Neuronal stem cell (in vitro differentiated cells): ENCODE measurements at places on chromosomes 5 and 9.

DNA sequence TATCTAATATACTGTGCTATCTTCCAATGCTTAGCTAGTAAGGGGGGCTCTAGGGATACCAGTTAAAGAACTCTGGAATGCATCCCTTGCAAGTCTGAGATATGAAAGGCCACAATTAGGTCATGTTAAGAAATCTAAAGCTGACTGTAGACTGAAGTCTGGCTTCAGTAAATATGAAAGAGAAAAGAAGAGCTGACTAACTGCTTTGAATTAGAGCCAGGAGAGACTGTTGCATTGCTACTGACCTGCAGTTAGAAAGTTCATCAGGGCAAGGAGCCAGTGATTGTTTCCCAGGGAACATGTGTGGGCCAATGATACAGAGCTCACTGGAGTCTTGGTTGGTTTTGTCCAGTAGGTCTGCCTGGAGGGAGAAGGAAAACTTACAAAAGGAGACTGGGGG is 472.1 kb upstream of the TNC start:
- no peak overlapping the region for H3K27ac ChIP-seq
- no peak overlapping the region for H3K4me3 ChIP-seq
- no peaks in the 10 kb centered on the region for H3K36me3 ChIP-seq
- no peak for DNase-seq

- no peaks in the 10 kb centered on the region for H3K27me3 ChIP-seq
- no peak overlapping the region for H3K27ac ChIP-seq
- H3K36me3 ChIP-seq = no peaks in the 10 kb centered on the region
- H3K4me3 ChIP-seq = no peak overlapping the region
- no peaks in the 10 kb centered on the region for H3K4me1 ChIP-seq
- no peak for DNase-seq
These were observed 217.9 kb downstream of the SPATA31D1 start for GRCh38 chr9:82206490-82206889.

GRCh38 chr5:139523635-139524445 is 37.3 kb upstream of the UBE2D2 start:
- peaks cover 9% of the 10 kb centered on the region for H3K4me1 ChIP-seq
- H3K4me3 ChIP-seq = no peak overlapping the region
- no peak for DNase-seq
- H3K27me3 ChIP-seq = no peaks in the 10 kb centered on the region
- no peak overlapping the region for H3K27ac ChIP-seq

- no peaks in the 10 kb centered on the region for H3K36me3 ChIP-seq
- H3K4me1 ChIP-seq = peaks cover 1% of the 10 kb centered on the region
- DNase-seq = no peak
- no peak overlapping the region for H3K4me3 ChIP-seq
- no peak overlapping the region for H3K27ac ChIP-seq
These were observed 173.9 kb downstream of the GNAQ start for GRCh38 chr9:77857513-77858259.

- H3K36me3 ChIP-seq = no peaks in the 10 kb centered on the region
- H3K4me1 ChIP-seq = peaks cover 3% of the 10 kb centered on the region
- no peak for DNase-seq
- no peaks in the 10 kb centered on the region for H3K27me3 ChIP-seq
These were observed 558.5 kb upstream of the ZNF462 start for GRCh38 chr9:106304401-106304920.

DNA sequence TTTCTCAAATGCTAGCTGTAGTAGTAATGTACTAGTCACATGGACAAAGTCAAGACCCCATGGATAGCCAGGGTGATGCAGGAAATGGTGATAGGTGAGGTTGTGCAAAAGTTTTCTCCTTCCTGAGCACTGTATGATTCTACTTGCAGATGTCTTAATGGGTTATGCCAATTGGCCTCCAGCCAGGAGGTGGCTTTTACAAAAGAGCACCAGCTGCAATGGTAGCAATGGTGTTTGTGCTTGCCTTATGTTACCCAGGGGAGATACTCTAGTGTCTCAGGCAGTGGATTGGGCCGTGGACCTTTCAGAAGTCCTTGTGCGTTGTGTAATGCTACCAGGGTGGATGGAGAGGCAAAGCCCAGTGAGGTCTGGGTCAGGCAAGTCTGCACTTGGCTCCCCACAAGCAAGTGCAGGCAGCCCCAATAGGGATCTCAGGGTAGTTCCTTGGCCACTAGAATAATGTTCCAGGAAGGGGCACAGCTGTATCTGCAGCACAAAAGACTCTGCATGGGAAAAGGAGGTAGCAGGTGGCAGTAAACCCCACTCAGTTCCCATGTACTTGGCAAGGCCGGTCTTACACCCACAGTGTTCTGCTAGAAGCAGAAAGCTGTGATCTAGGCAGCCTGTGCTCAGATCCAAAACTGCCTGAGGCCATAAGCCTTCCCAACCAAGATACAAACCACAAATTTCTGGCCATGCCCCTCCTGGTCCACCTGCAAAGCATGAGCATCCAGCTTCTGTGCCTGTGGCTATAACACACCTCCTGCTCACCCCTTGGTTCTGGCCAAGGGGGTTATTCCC is 46.4 kb upstream of the EDIL3 start:
- H3K4me3 ChIP-seq = no peak overlapping the region
- H3K4me1 ChIP-seq = no peaks in the 10 kb centered on the region
- no peak overlapping the region for H3K27ac ChIP-seq
- H3K36me3 ChIP-seq = no peaks in the 10 kb centered on the region
- H3K27me3 ChIP-seq = no peaks in the 10 kb centered on the region
- no peak for DNase-seq

DNA sequence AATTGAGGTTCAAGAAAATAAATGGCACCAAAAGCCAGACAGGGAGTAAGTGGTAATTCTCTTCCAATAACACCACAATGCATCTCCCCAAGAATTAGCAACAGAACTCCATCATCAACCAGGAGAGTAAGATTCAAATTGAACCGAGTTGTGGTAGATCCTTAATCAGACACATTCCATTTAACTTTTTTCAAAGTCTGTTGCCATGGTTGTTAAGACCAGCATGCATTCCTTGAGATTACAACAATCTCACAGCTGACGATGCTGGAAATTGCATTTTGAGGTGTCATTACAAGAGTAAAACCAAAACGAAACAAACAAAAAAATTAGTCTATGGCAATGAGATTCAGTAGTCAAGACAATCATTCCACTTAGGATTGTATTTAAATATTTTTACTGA is 78.9 kb upstream of the ZNF462 start:
- H3K4me1 ChIP-seq = peaks cover 2% of the 10 kb centered on the region
- H3K27me3 ChIP-seq = no peaks in the 10 kb centered on the region
- no peak overlapping the region for H3K4me3 ChIP-seq

- DNase-seq = peak; percentile 8
- peaks cover 76% of the 10 kb centered on the region for H3K27me3 ChIP-seq
- H3K4me1 ChIP-seq = peaks cover 3% of the 10 kb centered on the region
- H3K4me3 ChIP-seq = peak overlapping the region; percentile 96
These were observed 2.0 kb downstream of the KCNN2 start for GRCh38 chr5:114363837-114364236.

GRCh38 chr9:134539586-134540194 is 101.9 kb upstream of the COL5A1 start:
- no peak for DNase-seq
- H3K27me3 ChIP-seq = no peaks in the 10 kb centered on the region
- H3K27ac ChIP-seq = no peak overlapping the region
- peaks cover 12% of the 10 kb centered on the region for H3K4me1 ChIP-seq

GRCh38 chr5:39892708-39893107 is 467.9 kb upstream of the DAB2 start:
- H3K36me3 ChIP-seq = no peaks in the 10 kb centered on the region
- no peak overlapping the region for H3K27ac ChIP-seq
- no peaks in the 10 kb centered on the region for H3K27me3 ChIP-seq
- DNase-seq = no peak
- H3K4me1 ChIP-seq = no peaks in the 10 kb centered on the region

DNA sequence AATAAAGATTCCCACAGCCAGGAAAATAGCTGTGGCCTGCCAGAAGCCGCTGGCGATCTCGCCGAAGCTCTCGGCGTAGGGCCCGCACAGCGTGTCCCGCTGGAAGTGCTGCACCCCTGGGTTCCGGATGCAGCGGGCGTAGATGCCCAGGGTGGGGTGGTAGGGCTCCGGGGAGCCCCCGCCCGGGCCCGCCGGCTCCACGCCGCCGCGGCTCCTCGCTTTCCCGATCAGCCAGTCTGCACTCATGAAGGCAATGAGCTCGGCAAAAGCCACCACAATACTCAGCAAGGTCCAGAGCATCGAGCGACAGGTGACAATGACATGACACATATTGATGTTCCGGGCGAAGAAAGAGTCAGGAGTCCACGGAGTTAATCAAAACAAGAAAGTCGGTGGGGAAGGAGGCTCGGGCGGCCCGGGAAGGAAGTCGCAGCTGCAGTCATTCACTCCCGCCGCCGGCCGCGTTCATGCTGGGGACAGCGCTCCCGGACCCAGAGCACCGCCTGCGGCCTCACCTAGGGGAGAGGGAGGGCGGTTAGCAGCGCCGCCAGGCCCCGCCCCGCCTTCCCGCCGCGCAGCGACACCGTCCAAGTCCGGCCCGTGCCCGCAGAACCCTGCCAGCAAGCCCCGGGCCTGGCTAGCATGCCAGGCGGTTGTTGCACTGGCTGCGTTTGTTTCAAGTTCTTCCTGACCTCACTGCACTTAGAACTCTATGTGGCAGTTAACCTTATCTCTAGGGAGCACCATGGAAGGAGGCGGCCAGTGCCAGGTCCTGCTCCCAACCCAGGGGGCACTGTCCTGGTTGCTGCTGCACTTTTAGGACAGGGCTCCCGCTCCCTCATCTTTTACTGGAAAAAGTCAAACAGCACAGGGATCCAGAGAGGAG is 138.4 kb downstream of the LHFPL2 start:
- H3K4me3 ChIP-seq = no peak overlapping the region
- no peaks in the 10 kb centered on the region for H3K27me3 ChIP-seq
- no peak for DNase-seq
- H3K4me1 ChIP-seq = peaks cover 30% of the 10 kb centered on the region

GRCh38 chr5:32504989-32505596 is 60.6 kb upstream of the ZFR start:
- H3K27me3 ChIP-seq = no peaks in the 10 kb centered on the region
- DNase-seq = no peak
- H3K27ac ChIP-seq = peak overlapping the region; percentile 41
- H3K36me3 ChIP-seq = no peaks in the 10 kb centered on the region
- H3K4me3 ChIP-seq = peak overlapping the region; percentile 1

DNA sequence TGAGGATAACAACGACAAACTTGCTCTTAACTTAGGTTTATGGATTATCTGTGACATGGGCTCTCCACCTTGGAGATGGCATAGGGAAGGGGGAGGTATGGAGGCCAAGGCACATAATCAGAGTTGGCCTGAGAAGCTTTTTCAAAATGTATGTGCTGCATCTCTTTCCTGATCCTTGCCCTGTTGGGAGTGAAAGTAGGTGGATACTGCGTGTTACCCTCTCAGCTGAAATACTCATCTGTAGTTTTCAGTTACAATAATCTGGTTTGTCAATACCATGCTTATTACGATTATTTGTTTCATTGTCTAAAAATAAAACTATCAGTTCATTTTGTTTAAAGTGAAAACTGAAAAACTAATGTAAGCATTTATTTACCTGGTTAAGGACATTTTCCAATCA is 86.7 kb downstream of the SLC44A1 start:
- no peaks in the 10 kb centered on the region for H3K4me1 ChIP-seq
- H3K27ac ChIP-seq = no peak overlapping the region
- no peak for DNase-seq
- no peaks in the 10 kb centered on the region for H3K27me3 ChIP-seq
- no peak overlapping the region for H3K4me3 ChIP-seq

DNA sequence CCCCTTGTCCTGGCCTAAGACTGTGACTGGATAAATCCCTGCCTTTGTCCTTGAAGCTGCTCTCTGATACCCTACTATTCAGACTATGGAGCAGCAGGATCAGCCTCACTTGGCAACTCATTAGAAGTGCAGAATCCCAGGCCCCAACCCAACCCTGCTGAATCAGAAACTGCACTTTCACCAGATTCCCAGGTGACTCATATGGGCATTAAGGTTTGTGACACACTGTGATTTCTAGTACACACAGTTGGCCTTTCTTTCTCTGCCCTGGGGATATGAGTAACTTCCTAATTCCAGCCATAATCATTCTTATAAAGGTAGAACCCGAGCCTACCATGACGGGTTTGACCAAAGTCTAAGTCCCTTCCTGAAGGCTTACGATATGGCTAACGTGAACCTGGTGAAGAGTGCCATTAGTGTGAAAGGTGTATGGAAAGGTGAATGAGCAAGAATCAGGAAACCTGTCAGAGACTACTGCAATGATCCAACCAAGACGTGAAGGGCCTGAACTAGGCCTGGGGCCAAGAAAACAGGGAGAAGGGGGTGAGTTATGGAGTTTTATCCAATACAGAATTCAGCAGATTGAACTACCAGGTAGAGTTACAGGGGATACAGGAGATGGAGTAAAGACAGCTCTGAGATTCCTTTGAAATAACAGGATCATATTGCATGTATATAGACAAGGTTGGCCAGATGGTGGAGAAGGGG is 533.0 kb downstream of the BNC2 start:
- no peak for DNase-seq
- H3K36me3 ChIP-seq = no peaks in the 10 kb centered on the region
- no peak overlapping the region for H3K27ac ChIP-seq
- H3K27me3 ChIP-seq = no peaks in the 10 kb centered on the region
- H3K4me3 ChIP-seq = no peak overlapping the region

DNA sequence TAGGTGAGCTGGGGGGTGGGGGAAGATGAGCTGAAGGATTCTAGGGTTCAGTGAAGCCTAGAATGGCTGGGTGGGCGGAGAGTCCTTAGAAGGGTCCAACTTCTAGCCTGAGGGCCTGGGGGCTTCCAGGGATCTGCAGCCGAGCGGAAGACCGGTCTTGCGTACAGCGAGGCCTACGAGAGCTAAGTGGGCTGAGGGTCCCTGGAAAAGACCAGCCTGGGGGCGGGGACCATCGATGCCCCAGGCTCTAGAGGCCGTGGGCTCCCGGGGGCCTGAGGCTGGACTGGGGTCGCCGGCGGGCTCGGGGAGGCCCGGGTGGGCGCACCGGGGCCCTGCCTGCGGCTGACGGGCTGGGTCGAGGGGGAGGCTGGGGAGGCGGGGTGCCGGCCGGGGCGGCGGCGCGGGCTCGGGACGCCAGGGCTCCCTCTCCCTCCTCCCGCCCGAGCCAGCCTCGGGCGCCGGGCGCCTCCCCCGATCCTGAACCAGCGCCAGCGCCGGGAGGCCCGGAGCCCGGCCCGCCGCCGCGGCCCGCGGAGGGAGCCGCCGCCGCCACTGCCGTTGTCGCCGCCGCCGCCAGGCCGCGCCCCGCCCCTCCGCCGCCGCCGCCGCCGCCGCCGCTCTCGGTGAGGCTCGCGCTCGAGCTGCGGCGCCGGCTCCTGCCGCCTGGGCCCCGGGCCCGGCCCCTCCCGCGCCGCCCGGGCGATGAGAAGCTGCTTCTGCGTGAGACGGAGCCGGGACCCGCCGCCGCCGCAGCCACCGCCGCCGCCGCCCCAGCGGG is at the start of gene MVB12B:
Gene MVB12B (plus strand): TSS at position 602 of the 778 bp plus-strand sequence. CDS start 101 bp downstream, at position 703.
- peak; percentile 51 for DNase-seq
- peak within 1 kb of the TSS; percentile 62 for H3K4me3 ChIP-seq
- H3K27me3 ChIP-seq = no peaks in the 10 kb centered on the region
- H3K36me3 ChIP-seq = peaks cover 18% of the 10 kb centered on the region
- H3K4me1 ChIP-seq = peaks cover 14% of the 10 kb centered on the region

- no peak for DNase-seq
- H3K27ac ChIP-seq = no peak overlapping the region
- no peaks in the 10 kb centered on the region for H3K27me3 ChIP-seq
These were observed 186.8 kb upstream of the KLF9 start for GRCh38 chr9:70601000-70601951.
